ENCODE measurements at places on chromosomes 2 and 18.

DNA sequence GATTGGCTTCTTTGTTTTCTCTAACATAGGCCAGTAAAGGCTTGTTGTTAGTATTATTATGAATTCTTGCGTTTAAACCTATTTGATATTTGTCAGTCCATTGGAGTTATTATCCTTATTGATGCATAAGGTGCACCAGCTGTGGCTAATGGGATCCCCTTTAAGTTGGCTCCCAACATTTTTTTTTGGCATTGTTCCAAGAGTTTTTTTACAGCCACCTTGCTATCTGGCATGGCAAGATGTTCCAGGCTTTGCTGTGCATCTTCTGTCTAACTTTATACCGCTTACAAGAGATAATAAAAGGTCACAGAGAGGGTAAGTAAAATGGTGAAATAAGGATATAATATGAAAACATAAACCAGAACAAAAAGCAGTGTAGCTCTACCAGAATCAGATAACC lies 157.5 kb upstream of the TACR1 start:
- DNase-seq = no peak

DNA sequence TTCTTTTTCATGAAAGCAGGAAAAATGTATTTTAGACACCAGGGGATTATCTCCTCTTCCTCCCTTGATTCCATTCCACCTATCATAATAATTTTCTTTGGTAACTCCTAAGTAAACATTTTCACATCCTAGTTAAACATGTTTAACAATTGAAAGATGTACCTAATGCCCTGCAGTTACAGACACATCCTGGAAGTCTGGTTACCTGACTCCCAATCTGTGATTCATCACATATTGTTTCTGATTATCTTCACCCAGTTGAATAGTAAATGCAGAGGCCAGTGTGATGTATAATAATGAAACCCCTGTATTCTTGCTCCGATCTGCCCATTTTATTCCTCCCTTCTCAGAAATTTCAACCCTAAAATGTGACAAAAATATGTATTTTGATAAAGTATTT lies 1237.6 kb upstream of the LRRTM1 start:
- no peak for DNase-seq

GRCh38 chr2:240704651-240705050 lies 13.0 kb downstream of the AQP12A start:
- DNase-seq = peak; percentile 9

- no peak for DNase-seq
Measured at GRCh38 chr2:30026091-30027055, 105.0 kb upstream of the ALK start.

DNA sequence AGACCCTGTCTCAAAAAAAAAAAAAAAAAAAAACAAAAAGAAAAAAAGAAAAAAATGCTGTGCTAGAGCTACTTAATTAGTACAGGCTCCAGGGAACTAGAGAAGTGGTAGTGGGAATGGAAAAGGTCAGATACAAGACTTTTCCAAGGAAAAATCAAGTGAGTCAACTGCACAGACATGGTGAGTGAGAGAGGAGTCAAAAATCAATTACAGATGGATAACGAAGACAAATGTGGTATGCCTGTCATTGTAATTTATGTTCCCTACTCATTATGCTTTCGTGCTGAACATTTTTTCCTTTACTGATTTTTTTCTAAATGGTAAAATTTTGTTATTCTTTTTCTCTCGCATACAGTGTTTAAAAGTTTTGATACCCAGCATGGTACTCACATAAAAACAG lies 111.5 kb downstream of the MDH1 start:
- DNase-seq = no peak

DNA sequence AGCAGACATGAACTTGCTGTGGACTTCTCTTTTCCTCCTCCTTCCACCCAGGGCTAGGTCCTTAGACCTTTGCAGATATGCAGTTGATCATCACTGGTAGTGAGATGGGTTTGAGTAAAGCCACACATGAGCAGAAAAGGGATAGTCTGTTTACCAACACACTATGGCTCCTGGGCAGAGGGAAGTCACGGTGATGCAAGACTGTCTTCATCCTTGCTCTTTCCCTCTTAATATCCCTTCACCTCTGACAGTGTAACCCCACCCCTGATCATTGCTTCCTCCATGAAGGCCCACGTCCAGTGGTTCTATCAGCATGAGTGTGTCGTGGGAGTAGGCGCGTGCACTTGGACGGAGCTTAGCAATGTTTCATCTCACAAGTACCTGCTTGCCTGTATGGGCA lies 188.7 kb downstream of the SMAD7 start:
- no peak for DNase-seq

DNA sequence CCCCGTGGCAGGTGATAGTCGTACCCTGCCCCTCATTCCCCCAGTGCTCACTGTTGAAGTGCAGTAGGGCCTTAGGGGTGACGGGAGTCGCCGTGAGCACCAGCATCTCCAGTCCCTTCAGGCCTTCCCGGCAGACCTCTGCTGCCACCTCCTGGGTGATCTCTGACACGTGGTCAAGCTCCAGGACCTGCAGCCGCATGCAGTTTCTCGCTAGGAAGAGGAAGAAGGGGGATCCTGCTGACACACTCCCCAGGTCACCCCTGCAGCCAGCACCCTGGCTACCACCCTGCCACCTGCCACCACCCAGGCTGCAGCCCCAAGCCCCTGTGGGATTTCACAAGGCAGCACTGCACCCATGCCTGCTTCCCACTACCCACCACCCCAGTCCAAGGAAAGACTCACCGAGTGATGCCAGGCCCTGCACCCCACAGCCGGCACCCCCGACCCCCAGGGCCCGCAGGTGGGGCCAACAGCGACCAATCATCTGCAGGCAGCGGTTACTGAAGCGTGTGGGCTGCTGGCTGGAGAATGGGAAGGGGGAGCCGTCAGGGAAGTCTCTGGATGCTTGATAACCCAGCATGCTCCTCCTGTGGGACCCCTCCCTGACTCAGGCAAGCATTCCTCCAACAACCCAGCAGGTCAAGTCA lies 23.8 kb downstream of the FBXO41 start:
- no peak for DNase-seq

GRCh38 chr2:11009176-11009575 lies 97.4 kb downstream of the KCNF1 start:
- no peak for DNase-seq

- no peak for DNase-seq
Measured at GRCh38 chr2:217291259-217291658, 431.4 kb upstream of the TNP1 start.

DNA sequence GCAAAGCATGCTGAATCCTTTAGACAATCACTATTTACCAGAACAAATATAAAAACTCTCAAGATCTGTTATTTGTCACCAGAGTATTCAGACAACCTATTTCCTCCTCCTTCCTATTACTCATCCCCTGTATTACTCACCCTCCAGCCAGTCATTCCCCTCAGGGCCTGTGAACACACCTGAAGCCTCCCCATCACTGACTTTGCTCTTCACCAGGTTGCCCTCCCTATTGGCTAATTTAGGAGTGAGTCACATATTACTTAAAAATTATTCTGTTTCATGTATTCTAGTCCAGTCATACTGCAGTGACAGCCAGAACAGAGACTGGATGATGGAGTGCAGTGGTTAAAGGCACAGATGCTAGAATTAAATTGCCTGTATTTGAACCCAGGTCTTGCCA lies 3.7 kb upstream of the ATG16L1 start:
- peak; percentile 62 for DNase-seq

- no peak for DNase-seq
Measured at GRCh38 chr2:127173057-127173456, 47.0 kb downstream of the CYP27C1 start.

DNA sequence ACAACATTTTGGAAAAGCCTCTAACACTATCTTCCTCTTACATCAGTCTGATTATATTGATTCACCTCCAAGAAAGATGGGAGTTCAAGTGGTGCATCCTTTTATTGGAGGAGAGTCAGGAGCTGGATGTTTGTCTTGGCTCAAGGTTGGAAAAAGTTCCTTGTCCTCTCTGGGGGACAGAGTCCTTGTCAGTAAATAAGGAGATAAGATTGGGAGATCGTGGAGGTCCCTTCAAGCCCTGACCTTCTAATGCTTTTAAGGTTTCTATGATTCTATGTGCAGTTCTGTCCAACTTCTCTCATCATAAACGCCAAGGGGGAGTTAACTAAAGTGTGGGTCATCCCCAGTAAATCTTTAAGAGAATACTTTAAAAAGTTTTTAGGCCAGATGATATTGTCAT lies 60.9 kb upstream of the CCBE1 start:
- DNase-seq = no peak

DNA sequence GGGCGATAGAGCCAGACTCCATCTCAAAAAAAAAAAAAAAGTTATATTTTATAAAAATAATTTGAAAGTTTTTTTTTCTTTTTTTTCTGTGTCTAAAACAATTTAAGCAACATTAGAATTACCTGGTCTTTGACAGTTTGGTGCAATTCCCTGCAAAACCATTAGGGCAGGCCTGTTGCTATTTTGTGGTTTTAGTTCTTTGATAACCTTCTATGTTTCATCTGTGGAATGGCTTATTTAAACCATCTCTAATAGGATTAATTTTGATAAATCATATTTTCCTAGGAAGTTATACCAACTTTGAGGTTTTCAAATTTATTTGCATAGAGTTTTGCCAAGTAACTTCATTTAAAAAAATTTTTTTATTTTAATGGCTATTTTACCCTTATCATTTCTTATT lies 141.2 kb upstream of the TWIST2 start:
- DNase-seq = no peak

DNA sequence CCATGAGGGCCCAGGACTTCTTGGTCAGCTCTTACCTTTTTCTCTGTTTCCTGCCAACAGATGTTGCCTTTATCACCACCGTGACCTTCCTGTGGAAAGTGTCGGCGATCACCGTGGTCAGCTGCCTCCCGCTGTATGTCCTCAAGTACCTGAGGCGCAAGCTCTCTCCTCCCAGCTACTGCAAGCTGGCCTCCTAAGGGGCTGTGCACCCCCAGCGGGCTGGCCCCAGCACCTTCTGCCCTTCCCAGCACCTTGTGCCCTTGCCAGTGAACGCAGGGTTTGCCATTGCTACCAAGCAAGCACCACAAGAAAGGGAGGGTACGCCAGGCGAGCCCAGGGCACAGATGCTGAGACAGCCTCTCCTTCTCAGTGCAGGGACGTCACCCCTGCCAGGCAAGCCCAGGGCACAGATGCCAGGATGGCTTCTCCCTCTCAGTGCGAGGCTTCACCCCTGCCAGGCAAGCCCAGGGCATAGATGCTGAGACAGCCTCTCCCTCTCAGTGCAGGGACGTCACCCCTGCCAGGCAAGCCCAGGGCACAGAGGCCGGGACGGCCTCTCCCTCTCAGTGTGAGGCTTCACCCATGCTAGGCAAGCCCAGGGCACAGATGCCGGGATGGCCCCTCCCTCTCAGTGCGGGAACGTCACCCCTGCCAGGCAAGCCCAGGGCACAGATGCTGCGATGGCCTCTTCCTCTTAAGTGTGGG lies 18.4 kb upstream of the NFATC1 start:
- DNase-seq = no peak

- no peak for DNase-seq
Measured at GRCh38 chr2:64114063-64114911, 29.9 kb downstream of the PELI1 start.
